ENCODE measurements at places on chromosomes 3 and 15. TPM values are rescaled to one million over a fixed set of nuclear protein-coding genes. Genes with fewer than 3 reads are reported as not detected.

The TEX55 gene
- total RNA-seq = not detected

The UACA gene
- total RNA-seq = 5.3 TPM

The IL17RE gene
- total RNA-seq = 0.25 TPM

GRCh38 chr3:129228891-129229585 is 20.4 kb upstream of the COPG1 start:
- DNase-seq = no peak

DNA sequence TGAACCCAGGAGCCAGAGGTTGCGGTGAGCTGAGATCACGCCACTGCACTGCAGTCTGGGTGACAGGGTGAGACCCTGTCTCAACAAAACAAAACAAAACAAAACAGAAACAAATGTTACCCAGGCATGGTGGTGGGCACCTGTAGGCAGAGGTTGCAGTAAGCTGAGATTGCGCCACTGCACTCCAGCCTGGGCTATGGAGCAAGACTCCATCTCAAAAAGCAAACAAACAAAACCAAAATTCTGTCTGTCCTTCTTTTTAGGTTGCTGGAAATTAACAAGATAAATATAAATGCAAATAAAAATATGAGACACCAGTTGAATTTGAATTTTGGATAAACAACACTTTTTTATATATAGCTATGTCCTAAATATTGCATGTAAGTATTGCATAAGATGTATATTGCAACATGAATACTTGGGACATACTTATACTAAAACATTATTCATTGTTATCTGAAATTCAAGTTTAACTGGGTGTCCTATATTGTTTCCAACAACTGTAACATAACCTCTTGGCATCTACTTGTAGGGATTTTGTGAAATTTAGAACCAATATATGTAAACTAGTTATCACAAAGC is 4.7 kb upstream of the CEP97 start:
- DNase-seq = no peak
